Suppressor macrophage treated with lipopolysaccharide for 1 hour (primary cell): ENCODE measurements at places on chromosomes 12 and 14.

- DNase-seq: no peak
These were observed 10.5 kb downstream of the ZBTB1 start for GRCh38 chr14:64515053-64515452.

GRCh38 chr12:9064201-9064814, 51.4 kb downstream of the A2M start:
- DNase-seq: peak; percentile 74

DNA sequence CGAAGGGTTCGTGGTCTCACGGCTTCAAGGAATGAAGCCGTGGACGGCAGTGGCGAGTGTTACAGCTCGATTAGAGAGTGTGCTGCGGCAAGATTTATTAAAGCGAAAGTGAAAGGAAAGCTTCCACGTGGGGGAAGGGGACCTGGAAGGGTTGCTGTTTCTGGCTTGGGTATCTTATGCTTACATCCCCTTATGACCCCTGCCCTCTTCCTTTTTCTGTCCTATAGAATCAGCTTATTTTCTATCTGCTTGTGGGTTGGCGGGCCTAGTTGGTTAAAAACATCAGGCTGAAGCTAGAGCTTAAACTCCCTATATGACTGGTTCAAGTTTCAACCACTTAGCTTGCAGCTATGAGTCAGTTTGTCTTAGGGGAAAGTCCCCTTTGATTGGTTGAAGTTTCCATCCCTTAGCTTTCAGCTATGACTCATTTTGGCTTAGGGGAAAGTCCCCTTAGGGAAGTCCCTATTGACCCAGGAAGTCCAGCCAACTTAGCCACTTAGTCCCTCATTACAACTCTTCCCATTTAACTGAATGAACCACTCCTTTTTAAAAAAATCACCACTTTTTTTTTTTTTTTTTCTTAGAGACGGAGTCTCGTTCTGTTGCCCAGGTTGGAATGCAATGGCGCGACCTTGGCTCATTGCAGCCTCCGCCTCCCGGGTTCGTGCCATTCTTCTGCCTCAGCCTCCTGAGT, 1494.7 kb upstream of the TMEM132C start:
- peak; percentile 63 for DNase-seq

- DNase-seq: peak; percentile 53
These were observed 112.2 kb upstream of the FKBP4 start for GRCh38 chr12:2682296-2683251.

DNA sequence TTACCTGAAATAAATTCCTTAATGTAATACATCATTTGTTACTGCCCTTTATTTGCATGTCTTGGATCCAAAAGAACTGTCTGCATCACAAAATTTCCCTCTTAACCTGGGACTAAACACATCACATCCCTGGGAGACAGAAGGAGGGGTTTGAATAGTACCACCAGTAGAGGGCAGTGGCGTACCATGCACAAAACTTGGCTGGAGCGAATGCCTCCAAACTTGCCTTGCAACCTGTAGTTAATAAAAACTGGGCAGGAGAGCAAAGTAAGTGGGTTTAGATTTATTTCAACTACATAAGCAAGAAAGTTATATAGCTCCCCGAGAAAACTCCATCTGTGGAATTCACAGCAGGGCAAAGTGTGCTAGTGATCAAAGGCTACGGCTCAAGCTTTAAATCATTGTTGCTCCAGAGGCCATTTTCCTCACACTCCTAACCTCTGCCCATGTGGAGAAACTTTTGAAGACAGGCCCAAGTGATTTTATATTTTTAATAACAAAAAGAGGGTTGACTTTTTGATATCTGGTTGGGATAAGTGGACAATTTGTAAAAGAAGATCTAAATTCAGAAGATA, 1176.7 kb upstream of the SEL1L start:
- DNase-seq: peak; percentile 42

DNA sequence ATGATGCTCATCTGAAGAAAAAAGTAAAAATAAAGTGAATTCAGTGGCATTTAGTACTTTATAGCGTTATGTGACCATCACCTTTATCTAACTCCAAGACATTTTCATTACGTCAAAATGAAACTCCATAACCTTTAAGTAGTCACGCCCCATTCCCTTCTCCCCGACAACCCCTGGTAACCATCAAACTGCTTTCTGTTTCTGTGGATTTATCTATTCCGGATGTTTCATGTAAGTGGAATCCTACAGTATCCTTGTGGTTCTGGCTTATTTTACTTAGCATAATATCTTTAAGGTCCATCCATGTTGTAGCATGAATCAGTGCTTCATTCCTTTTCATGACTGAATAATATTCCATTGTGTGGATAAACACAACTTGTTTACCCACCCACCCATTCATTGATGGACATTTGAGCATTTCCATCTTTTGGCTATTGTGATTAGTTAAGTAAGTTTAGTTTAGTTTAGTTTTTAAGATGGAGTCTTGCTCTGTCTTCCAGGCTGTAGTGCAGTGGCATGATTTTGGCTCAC, 18.5 kb upstream of the MAP1LC3B2 start:
- DNase-seq: no peak

DNA sequence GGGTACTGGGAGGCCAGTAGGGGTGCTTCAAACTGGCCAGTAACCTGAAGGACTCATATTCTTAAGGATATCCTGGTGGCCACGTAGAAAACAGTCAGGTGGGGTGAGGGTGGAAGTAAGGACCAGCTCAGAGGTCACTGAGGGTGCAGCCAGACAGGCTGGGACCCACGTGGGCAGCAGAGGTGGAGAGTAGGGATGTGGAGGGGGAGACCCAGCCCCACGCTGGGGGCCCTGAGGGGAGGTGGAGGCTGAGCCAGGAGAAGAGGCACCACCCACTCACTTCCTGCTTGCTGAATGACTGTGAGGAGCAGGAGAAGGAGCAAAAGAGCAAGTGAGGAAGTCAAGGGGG, 12.6 kb upstream of the SERPINA3 start:
- DNase-seq: no peak

DNA sequence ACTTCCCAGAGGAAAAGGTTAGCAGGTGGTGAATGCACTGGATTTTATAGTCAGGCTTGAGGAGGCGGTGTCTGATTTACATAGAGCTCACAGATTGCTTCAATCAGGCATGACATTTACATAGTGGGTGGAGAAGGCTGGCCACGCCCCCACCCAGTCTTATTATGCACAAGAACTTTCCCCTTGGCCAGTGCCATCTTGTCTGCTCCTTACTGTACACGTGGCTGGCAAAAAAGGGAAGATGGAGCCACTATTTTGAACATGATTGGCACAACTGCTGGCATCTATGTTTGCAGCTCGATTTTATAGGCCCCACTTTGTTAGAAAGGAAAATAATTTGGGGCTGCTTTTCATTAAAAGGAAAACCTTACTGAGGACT, 10.9 kb upstream of the LGMN start:
- peak; percentile 74 for DNase-seq

GRCh38 chr12:79274501-79275064, 410.0 kb downstream of the SYT1 start:
- DNase-seq: no peak

DNA sequence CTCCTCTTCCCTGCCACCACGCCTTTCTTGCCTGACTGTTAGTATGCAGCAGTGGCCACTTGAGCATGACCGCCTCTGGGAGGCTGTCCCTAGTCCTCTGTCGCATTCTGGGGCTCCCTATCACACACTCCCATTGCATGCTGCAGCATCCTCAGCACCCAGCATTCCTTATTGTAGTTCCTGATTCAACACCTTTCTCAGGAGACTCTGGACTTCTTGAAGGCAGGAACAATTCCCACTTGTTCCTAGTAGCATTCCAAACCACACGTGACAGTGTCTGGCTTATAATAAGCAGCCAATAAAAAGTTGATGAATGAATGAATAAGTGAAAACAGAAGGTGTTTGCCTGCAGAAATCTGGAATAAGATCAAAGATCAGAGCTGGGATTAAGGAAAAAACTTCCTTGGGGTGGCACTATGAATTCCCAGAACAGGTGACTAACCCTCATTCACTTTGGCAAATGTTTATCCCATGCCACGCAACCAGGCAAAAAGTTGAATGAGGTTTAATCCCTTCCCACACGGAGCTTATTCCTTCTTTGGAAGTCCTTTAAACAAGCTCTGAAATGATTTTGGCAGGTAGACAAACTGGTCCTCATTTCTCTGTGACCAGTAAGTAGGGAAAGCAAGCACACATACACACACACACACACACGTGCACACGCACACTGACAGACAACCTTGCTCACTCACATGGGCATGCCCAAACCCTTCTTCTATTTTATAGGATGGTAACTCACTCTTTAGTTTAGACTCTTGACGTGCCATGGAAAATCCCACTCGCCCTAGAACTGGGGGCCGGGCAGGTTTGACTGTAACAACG, 26.5 kb downstream of the NTF3 start:
- no peak for DNase-seq

DNA sequence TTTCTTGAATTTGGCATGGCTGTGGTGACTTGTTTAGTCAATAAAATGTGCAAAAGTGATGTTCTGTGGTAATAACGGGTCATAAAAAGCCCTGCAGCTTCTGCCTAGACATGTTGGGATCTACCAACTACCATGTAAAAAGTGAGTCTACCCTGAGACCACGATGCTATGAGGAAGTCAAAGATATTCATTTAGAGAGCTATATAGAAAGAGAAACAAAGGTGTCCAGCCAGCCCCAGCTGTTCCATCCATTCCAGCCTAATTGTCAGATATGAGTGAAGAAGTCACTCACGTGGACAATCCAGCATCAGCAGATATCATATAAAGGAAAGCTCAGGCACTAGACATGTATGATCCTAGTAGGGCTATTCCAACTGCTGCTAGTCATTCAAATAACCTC, 117.2 kb upstream of the SSTR1 start:
- no peak for DNase-seq

GRCh38 chr12:128789356-128789929, 34.3 kb downstream of the SLC15A4 start:
- DNase-seq: peak; percentile 73

GRCh38 chr14:104852280-104852663, 12.8 kb upstream of the CEP170B start:
- DNase-seq: no peak

DNA sequence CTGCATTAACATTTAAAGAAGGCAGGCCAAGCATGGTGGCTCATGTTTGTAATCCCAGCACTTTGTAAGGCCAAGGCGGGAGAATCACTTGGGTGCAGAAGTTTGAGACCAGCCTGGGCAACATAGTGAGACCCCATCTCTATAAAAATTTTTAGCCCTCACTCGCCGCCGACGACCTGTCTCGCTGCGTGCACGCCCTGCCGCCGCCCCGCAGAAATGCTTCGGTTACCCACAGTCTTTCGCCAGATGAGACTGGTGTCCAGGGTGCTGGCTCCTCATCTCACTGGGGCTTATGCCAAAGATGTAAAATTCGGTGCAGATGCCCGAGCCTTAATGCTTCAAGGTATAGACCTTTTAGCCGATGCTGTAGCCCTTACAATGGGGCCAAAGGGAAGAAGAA, 10.8 kb upstream of the RBMS2 start:
- no peak for DNase-seq

GRCh38 chr12:71639341-71639760, 24.3 kb downstream of the ZFC3H1 start:
- DNase-seq: no peak

GRCh38 chr12:130084359-130084758, 77.9 kb upstream of the FZD10 start:
- no peak for DNase-seq

GRCh38 chr12:5582018-5582417, 150.1 kb downstream of the NTF3 start:
- no peak for DNase-seq

DNA sequence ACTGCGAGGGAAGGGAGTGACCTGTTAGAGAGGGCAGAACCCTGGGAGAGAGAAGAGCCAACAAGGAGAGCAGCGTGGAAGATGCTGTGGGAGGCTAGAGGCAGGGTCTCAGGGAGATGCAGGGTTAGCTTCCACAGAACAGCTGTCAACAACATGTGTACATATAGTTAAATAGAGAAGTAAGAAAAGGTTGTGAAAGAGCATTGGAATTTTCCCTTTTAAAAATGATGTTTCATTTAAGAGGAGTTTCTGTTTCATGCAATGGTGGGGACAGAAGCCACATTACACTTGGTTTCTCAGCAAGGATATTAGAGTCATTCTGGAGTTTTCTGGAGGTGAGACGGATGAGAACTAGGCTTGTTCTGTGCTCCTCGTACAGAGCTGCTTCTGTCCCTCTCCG, 23.8 kb upstream of the TBC1D30 start:
- peak; percentile 76 for DNase-seq

DNA sequence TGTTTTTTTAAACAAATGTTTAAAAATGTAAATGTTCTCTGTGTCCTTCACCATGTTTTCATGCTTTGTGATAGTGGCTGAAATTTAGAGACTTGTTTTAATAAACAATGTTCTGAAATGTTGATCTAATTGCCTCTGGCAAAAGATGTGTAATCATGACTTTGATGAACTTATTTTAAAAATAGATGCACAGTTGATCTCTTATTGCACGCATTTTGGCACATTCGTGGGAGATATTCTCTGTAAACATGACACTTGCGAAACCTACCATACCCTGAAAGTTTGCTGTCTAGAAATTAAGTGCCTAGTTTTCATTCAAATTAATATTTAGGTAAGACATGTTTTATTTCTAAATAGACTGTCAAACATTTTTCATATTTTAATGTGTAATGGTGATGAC, 119.7 kb upstream of the DNM1L start:
- DNase-seq: no peak

GRCh38 chr12:9721394-9722092, 11.4 kb downstream of the CLECL1 start:
- peak; percentile 62 for DNase-seq
